ENCODE measurements at places on chromosomes 7 and 10.

DNA sequence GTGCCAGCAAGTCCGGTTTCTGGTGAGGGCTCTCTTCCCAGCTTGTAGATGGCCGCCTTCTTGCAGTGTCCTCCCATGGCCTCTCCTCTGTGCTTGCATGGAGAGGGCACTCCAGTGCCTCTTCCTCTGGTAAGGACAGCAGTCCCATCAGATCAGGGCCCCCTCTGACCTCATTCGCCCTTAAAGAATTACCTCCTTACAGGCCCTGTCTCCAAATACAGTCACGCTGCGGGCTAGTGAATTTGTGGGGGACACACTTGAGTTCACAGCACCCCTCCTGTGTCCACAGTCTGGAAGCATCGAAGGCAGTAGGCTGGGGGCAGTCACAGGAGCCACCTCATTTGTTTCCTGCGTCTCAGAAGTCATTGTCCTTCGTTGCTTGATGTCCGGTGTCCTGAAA is 54.6 kb downstream of the LHPP start:
- no peak for DNase-seq

- DNase-seq, result no peak
Measured at GRCh38 chr7:85343484-85343883, 156.6 kb upstream of the SEMA3D start.

GRCh38 chr7:131231381-131232220 is 96.1 kb upstream of the MKLN1 start:
- no peak for DNase-seq

DNA sequence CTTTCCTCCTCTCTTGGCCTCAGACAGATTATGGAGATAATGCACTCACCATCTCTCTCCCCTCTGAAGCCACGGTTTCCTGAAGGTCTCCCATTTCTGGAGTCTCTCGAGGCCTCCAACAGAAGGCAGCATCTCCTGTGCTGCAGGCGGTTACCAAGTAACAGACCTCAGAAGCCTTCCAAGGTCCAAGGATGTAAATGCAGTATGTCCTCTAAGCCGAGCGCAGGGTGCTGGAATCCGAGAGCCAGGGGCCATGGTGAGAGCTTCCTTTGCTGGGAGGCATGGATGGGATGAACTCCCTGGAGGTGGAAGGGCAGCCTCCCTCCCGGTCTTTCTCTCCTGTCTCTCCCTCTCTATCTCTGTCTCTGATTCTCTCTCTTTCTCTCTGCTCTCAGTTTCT is 79.8 kb downstream of the ADARB2 start:
- no peak for DNase-seq

- no peak for DNase-seq
Measured at GRCh38 chr10:126930131-126930882, 25.1 kb downstream of the DOCK1 start.

- DNase-seq, result no peak
Measured at GRCh38 chr10:23151071-23151470, 41.0 kb upstream of the PTF1A start.

- peak; percentile 6 for DNase-seq
Measured at GRCh38 chr7:148556892-148557291, 33.7 kb upstream of the C7orf33 start.
